ENCODE measurements at places on chromosomes 4 and X.

DNA sequence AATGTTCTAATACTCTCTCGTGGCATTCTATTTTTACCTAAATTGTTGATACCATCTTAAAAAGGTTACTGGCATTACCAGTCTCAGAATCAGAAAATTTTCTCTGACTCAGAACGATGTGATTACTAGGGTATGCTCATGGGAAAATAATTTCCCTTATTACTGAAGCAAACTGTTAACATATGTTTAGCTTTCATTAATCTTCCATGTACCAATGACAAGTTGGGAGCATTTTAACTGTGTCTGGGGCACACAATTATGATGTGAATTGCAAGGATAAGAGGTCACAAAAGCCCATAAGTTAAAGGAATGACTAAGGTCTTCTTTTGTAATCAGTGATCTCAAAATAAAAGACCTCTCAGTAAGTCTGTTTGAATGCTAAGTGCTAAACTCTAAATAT, 1254.6 kb downstream of the PCDH18 start:
- DNase-seq = no peak

GRCh38 chr4:48962636-48963035, 23.4 kb upstream of the CWH43 start:
- DNase-seq = no peak

GRCh38 chr4:1049591-1049905, 38.1 kb downstream of the FGFRL1 start:
- DNase-seq = no peak

DNA sequence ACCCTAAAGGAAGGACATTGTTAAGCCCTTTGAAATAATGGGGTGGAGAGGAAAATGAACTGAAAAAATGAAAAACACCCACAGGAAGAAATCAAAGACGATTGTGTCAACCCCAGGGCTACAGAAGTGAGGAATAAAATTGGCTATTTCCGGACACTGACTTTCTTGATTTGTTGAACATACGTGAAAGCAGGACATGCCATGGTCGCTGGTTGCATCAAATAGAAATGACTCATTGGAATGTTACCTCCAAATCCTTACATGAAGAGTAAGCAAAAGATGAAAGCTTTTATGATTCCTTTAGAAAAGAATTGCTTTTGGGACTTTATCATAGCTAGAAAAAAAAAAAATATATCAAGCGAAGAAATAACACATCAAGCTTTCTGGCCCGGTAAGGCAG, 75.3 kb downstream of the DCUN1D4 start:
- no peak for DNase-seq

GRCh38 chrX:45766981-45767501, 566.4 kb upstream of the DIPK2B start:
- no peak for DNase-seq

- DNase-seq = no peak
These were observed 75.0 kb downstream of the MAMLD1 start for GRCh38 chrX:150438165-150438564.

DNA sequence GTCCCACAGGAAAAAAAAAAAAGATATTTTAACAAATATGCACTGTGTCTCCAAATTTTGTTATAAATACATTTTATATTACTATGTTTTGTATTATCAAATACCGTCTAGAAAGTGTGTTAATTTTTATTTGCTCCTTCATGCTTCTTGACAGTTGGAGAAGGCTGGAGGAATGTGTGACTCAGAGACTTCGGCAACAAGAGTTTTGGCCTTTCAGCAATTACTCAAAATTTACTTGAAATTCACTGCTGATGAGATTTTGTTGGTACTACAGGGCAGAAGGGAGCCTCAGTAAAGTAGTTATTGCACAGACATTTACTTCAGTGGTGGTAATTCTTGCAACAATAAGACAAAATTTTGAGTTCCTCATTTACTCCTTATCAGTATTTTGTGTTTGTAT, 2164.0 kb downstream of the PCDH7 start:
- DNase-seq = no peak

- no peak for DNase-seq
These were observed 115.7 kb upstream of the PJA1 start for GRCh38 chrX:69280933-69281332.

GRCh38 chr4:34972189-34972588, 1272.1 kb downstream of the ARAP2 start:
- no peak for DNase-seq

- DNase-seq = no peak
These were observed 254.4 kb upstream of the CXXC4 start for GRCh38 chr4:104749062-104749461.

DNA sequence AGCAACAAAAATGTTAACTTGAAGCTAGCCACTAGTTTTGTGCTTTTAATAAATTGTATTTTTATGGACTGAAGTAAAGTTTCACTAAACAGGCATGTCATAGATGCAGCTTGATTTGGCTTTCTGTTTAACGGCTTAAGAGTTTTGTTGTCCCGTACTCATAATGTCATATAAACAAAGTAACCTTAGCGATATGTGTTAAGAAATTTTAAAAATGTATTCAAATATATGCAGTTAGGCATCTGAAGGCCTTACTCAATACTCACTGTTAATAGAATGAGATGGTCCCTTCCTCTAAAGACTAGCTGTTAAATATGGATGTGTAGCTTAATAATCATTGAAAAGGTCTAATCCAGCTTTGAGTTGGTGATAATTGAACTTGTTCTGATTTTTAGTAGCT, 1.0 kb upstream of the SCLT1 start:
- no peak for DNase-seq

DNA sequence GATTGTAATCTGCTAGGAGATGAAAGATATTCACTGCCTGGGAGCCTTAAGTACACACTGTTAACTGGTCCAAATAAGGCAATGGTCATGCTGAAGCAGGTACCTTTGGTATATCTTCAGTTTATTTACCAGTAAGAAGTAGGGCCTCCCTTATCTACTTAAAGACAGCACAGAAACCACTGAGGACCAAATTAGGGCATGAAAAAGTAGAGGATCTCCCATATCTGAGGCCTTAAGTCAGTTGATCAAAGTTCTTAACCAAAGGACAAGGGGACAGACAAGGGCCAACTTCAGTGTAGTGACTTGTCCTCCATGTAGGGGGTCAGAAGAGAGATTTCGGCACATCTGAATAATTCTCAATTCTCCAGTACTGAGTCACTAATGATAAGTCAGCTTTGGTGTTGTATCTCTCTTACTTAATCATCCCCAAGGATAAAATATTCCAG, 59.1 kb downstream of the AMELX start:
- DNase-seq = no peak

DNA sequence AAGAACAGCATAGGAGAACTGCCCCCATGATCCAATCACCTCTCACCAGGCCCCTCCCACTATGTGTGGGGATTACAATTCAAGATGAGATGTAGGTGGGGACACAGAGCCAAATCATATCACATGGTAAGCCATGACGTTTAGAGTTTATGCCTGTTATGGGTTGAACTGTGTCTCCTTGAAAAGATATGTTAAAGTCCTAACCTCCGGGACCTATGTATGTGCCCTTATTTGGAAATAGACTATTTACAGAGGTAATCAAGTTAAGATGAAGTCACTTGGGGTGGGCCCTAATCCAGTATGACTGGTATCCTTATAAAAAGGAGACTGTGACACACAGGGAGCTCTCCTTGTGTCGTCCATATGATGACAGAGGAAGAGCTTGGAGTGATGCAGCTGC, 25.2 kb upstream of the SLC2A9 start:
- no peak for DNase-seq

DNA sequence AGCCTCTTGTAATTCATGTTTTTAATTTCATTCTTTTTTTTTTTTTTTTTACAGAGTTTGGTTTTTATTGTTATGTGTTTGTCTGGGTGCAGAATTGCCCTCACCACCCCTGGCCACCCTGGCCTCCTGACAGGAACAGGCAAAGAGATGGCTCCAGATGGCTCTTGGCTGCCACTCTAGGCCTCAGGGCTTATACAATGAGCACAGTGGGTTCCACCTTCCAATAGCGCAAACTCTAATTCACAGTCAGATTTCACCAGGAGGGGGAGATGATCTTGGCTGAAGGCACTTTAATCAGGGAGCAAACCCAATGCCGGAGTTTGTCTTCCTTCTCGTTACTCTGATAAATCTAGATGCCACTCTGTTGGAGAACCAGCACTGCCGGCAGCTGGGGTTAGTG, 24.8 kb downstream of the CPE start:
- DNase-seq = no peak

DNA sequence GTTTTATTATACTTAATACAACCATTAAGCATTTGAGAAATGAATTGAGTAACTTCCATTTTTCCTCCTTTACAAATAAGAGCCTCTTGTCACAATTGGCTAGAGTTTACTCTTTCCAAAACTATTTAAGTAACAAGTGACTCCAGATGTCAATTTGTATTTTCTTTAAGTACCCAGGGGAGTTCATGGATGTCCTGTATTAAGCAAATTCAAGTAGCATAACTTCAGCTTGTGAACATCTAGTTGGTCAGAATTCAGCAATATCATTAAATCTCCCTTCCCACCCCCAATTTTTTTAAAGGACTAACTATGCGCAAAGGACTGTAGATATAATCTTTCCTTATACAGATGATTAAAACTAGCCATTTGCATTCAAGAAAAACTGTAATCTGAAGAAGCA, 1.4 kb upstream of the ADGRL3 start:
- no peak for DNase-seq

DNA sequence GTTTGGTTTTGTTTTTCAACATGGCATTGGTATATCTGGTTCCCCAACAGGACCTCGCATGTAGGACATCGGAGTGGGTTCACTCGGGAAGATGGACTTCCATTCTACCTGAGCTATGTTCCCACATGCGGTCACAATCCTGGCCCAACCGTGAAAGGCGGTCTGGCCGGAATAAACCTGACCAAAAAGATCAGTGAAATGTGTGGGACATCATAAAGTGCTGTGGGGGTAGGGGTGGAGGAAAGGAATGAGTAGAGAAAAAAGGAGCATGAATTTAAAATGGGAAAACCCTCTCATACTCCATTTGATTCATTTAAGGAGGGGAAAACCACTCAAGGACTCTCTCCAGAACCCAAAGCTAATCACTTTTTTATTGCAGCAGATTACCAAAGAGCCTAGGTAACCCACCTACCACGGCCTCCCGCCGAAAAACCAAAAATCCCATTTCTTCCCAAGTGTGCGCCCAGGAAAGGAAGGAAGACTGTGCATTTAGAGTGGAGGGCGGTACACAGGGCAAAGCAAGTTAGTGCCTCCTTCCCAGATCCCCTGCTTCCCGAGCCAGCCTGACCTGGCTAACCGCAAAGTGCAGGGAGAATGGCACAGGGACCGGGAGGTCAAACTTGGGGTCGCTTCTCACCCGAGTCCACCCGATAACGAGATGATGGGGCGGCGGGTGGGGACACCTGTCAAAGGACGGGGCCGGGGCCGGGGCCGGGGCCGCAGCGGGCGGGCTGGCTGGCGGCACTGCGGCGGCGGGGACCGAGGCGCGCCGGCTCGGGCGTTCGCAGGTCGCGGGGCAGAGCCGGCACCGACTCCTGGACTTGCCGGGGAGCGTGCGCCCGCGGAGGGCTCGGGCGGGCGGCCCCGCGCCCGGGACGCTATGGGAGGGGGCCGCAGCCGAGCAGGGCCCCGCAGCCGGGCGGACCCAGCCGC, 669 bp downstream of the TMEM150C start:
- no peak for DNase-seq

GRCh38 chr4:25107827-25108516, 52.3 kb downstream of the SEPSECS start:
- no peak for DNase-seq

DNA sequence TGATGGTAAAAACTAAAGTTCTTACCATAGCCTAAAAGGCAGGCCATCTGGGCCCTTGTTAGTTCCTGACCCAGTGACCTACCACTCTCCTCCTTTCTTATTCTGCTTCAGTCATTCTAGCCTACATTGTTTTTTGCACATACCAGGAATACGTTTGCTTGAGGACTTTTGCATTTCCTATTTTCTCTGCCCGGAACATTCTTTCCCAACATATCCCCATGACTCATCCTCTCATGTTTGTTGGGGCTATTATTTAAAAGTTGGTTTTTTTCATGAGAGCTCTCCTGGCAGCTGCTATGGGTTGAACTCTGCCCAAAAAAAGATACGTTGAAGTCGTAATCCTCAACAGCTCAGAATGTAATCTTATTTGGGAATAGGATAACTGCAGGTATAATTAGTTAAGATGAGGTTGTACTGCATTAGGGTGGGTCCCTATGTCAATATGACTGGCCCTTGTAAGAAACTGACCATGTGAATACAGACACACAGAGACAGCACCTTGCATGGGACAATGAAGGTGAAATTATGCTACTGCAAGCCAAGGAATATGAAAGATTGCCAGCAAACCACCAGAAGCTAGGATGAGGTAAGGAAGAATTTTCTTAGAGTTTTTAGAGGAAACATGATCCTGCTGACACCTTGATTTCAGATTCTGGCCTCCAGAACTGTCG, 138.3 kb upstream of the PDHA2 start:
- no peak for DNase-seq

- no peak for DNase-seq
These were observed 6.6 kb downstream of the HELQ start for GRCh38 chr4:83449009-83449408.

DNA sequence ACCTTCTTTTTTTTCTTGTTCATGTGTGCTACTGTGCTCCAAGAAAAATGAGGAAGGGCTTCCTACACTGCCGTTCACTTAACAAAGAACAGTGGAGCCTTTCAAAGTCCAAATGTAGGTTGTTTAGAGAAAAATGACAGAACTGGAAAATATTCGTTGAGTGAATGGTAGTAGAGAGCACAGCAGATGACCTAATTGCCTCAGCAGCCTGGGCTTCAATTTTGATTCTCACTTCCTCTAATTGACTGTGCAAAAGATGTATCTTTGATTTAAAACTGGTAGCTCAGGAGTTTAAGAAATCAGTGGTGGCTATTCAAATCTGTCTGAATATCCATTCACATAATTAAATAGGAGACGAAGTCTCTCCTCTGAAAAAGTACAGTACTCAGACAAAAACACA, 5.2 kb downstream of the NLGN4X start:
- DNase-seq = no peak

- DNase-seq = no peak
These were observed 10.5 kb downstream of the ACSL1 start for GRCh38 chr4:184815046-184815877.

GRCh38 chr4:87326460-87326859, 3.8 kb upstream of the HSD17B13 start:
- no peak for DNase-seq

- DNase-seq = no peak
These were observed 6.1 kb downstream of the LIAS start for GRCh38 chr4:39464886-39465501.

GRCh38 chr4:128571747-128572146, 237.8 kb upstream of the JADE1 start:
- no peak for DNase-seq

DNA sequence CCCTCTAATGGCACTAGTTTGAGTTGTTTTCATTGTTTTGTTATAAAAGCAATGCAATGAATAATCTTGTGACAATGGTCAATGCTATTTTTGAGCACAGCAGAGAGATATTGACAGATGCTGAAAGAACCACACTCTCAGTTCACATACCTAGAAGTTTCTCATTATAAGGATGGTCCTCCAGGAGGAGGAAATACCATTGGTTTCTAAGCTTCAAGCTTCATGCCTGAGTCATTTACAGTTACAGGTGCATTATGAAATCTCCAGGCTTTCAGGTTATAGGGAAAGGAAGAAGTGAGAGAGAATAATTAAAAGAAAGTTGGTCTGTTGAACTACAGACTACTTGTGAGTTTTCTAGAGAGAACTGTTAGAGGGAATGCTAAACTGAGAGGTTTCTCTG, 75.3 kb downstream of the PWWP3B start:
- DNase-seq = no peak
